Stimulated activated CD8-positive, alpha-beta memory T cell treated with anti-CD3 and anti-CD28 coated beads, Interleukin-4, amount 100 ng/mL, for 1 hour (primary cell): ENCODE measurements at places on chromosomes 7 and 10.

DNA sequence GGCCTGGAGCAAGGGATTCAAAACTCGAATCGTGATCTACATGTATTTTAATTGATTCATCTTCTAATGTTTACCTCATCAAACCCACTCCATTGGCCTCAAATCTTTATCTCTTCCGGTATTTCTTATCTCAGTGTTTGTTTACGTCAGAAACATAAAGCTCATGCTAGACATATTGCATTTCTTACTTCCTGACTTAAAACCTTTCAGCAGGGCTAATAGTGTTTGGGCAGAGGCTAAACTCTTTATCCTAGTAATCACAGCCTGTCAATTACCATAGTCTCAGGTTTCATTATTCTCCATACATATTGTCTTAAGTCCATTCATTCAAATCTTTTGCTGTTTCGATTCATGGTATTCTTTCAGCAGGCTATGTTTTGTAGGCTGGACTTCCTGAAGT, 81.3 kb upstream of the AGR3 start:
- DNase-seq = no peak

- no peak for DNase-seq
These were observed 451.9 kb downstream of the DPP6 start for GRCh38 chr7:154503962-154504550.

DNA sequence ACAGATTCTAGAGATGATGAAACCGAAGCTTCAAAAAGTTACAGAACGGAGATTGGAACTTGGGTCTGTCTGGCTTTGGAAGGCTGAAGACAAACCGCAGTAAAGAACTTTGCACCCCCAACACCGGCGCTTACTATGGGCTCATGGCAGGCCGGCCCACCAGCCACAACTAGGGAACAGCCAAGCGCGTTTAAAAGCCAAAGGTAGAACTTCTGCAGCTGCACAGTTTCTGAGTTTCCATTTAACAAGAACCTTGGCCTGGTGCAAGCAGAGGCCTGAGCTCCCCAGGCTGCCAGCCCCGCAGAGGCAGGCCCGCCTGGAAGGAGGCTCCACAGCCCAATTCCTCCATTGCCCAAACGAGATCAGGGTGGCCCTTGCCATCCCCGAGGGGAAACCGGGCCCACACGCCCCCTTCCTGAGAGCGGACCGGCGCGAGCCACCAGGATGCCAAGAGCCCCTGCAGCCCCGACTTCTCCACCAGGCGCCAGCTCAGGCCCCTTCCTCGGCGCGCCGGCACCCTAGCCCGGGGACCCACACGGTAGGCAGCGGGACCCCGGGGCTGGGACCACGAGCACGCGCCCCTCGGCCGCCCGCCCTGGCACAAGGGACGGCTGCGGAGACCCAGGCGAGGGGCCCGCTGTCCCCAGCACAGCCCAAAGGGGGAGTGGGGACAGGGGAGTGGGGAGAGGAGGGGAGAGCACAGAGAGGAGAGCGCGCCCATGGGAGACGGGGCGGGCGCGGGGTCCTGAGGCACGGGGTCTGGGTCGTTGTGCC, 566 bp downstream of the MAD1L1 start:
- no peak for DNase-seq

DNA sequence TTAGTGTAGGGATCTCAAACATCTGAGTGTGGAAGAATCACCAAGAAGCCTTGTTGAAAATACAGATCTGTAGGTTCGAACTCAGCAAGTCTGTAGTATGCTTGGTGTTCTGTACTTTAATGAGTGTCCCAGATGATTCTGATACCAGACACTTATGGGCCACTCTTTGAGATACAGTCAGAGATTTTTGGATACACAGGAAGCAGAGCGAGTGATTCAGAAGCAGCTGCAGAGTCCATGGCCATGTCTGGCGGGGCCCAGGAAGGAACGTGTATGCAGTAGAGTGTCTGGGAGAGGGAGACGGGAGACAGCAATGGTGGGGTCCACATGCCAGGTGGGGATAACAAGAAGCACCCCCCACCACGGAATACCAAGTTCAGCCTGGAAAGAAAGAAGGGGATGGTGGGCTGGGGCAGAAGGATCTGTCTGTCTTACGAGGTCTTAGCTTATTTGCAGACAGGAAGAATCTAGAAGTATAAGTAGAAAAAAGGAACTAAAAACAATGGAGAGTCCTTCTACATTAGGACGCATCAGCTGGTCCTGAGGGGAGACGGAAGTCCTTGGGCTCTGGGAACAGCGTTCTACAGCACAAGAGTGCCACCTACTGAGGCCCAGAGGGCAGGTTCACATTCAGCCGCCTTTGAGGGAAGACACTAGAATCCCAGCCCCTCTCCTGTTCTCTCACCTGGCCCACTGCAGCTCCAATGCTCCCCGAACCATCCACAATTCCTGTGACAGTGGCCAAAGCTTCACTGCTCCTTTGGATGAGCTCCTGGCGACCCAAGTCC, 55.4 kb downstream of the SLC37A3 start:
- no peak for DNase-seq

GRCh38 chr10:79376078-79376628, 28.9 kb downstream of the PPIF start:
- no peak for DNase-seq

DNA sequence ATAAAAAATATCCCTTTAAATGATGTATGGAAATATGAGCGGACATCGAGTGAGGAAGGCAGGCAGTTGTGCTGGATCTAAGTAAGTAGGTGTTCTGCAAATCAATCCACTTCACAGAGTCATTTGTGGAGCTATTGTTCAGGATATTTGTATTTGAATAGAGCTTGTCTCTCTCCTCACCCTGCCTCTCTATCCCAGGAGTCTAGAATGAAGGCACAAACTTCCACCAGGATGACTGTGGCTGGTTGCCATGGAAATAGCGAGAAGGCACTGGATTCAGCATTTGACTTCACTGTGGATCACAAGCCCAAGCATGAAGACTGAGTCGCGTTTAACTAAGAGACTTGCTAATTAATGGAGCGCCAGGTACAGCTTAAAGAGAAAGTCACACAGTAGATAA, 53.2 kb downstream of the NPY start:
- DNase-seq = no peak

- DNase-seq = no peak
These were observed 201.9 kb upstream of the SHH start for GRCh38 chr7:156014201-156014600.

DNA sequence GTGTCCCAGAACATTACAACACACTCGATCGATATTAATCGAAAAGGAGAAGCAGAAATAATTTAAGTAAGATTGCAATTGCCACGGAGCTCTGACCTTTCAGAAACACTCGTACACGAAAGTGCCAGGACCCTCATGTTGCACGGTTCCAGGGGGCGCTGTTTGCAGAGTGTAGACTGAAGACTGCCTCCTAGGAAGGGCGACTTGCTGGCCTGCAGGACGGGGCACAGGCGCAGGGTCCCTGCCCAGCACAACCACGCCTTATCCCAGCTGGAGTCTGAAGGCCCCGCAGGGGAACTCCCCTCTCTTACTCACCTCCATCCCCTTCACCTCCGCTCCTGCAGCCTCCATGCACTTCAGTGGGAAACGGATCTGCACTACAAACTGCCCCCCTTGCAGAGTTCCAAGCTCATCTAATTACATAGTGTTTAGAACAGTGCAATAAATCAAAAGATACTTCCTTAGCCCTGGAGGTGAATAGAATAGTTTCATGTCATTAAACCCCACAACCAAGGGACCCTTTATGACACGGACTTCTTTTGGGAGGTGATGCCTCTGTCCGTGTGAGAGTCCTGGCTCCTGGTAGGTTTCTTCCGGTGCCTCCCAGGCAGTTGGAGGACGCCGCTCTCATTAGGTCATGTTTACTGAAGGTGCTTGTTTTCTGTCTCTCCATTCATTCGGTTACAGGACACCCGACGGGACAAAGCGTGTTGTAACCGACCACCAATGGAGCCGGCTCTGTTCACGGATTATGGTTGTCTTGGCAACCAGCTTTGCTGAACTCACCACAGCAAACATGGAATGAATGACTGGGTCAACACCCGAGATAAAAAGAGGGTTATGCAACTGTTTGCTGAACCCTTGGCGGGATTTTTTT, 262.2 kb downstream of the BAMBI start:
- DNase-seq = no peak

DNA sequence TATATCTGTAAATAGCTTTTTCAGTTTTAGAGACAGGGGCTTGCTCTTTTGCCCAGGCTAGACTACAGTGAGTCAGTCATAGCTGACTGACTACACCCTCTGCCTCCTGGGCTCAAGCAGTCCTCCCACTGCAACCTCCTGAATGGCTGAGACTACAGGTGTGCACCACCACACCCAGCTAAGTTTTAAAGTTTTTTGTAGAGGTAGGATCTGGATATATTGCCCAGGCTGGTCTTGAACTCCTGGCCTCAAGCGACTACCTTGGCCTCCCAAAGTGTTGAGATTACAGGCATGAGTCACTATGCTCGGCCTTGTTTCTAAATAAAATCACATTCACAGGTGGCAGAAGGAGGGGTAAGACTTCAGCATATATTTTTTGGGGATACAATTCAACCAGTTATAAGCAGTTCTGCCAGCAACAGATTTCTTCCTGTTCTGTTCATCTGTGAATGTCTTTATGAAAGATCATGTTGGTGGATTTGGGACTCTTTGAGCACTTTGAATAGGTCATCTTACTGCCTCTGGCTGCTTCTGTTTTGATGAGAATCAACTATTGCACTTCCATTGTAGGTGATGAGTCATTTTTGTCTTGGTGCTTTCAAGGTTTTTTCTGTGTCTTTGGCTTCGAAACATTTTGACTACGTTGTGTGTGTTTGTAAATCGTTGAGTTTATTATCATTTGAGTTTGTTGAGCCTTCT, 15.7 kb downstream of the RBM33 start:
- no peak for DNase-seq

- DNase-seq = no peak
These were observed 5.6 kb downstream of the IL6 start for GRCh38 chr7:22732556-22733126.

DNA sequence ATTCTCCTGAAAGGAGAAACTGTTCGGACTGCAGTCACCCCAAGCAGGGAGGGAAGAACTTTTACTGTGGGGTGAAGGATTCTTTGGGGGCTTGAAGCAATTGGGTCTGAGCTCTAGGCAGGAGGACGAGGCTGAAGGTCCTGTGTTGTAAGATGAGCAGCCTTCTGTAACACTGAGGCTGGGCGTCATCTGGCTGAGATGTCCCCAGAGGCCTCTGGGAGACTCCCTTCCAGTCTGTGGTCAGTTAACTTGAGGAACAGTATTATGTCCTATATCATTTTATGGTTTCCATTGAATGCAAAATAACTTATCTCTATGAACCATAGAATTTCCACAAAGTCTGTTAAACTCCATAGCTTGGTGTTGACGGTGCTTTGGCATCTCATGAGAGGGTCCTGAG, 26.3 kb downstream of the FIGNL1 start:
- DNase-seq = no peak

DNA sequence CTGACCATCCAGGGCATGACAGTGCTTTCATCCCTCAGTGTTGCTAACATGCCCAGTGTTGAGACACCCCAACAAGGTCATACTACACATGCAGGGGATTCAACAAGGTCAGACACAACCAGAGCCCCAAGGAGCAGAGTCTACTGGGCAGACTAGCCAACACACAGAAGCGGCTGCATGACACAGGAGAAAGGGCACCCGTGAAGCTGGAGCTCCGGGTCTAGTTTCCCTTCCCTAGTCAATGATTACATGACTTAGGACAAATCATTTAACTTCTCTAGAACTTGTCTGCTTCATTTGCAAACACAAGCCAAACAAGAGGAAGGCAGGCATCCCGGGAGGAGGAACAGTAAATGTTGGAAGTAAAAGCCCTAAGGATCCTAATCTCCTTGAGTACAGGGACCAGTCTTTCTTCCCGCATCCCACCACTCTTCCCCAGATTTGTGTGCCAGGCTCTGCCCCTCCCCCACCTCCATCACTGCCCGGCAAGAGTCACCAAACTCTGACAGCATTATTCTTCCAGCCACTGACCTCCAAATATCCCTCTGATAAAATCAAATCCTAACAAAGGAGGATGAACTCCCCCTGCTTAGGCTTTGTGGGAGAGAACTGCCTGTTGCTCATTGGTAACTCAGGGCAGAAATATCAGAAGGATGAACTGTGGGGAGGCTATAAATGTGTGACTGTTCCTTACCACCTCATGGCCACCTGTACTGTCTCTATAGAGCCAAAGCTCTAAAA, 104.3 kb downstream of the KCNMA1 start:
- DNase-seq = no peak

GRCh38 chr7:39098506-39098905, 120.8 kb downstream of the POU6F2 start:
- no peak for DNase-seq

GRCh38 chr7:120915314-120916105, 35.1 kb upstream of the ING3 start:
- no peak for DNase-seq

DNA sequence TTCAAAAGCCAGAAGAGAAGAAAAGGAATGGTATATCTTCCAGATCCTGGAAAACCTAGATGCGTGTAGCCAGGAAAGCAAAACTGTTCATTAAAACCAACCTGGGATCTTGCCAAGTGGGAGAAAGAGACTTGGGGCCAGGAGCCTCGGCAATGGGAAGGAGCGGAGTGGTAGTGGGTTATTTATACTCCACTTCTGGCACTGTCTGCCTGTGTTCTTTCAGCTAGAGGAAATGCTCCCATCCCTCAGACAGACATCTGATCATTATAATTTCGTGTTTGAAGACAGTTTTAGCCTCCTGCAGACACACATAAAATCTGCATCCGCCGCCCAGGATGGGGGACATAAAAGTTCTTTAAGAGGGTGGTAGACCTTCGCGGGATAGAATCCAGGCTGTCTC, 421.6 kb downstream of the RPS24 start:
- no peak for DNase-seq

DNA sequence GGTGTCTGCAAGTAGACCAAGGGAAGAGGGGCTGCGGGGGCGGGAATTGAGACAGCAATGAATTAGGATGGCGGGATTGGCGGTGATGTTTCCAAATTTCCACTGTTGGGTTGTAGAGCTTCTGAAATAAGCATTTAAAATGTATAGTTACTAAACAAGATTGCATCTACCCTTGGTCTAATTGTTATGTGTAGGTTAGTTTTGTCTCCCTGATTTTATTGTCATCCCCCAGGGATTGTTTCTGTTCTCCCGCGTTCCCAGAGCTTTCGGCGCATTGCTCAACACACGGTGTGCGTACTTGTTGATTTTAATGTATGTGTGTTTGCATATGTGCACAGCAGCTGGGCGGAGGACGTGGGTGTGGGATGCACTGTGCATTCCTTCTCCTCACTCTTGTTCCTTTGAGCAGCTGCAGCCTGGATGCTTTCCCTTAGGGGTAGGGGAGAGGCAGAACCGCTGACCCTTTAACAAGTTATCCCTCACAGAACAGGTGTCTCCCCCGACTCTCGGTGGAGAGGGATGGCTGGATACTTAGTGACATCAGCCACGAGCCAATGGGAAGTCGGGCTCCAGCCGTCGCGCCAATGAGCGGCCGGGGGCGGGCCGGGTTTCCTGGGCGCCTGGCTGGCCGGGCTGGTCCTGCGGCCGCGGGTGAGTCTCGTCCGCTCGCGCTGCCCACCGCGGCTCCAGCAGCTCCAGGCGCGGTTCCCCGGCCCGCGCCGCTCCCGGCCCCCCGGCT, at the start of gene TSPAN33:
Gene TSPAN33 (plus strand): TSS at position 613 of the 739 bp plus-strand sequence. CDS start 274 bp downstream, outside the sequence.
- DNase-seq = peak; percentile 21
